Cardiac fibroblast (primary cell): ENCODE measurements at places on chromosomes 6 and 20.

- no peak for DNase-seq
Measured at GRCh38 chr6:24933868-24934401, 1.8 kb downstream of the RIPOR2 start.

- DNase-seq = no peak
Measured at GRCh38 chr6:106188104-106188794, 102.1 kb downstream of the PRDM1 start.

DNA sequence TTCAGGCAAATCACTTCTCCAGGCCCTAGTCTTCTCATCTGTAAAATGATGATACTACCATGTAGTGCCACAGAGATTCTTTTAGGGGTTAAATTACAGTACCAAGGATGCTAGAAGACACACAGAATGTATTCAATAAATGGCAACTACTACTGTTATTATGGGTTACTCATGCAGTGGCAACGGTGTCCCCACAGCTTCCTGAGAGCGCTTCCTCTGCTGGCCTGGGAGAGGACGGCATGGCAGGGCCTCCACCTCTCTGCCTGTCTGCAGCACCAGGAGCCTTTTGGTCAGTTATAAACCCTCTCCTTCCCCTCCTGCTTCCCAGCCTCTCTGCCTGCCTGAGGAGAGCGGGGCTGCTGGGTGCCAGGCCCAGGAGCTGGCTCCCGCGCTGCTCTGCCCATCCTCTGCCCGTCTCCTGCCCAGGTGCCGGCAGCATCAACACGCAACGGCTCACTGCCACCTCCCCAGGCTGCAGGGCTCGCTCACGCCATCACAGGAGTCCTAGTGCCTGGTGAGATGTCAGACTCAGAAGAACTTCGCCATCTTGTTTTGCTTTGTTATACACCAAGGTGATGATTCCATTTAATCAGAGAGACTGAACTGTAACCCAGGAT lies 170.6 kb downstream of the FOXC1 start:
- no peak for DNase-seq

DNA sequence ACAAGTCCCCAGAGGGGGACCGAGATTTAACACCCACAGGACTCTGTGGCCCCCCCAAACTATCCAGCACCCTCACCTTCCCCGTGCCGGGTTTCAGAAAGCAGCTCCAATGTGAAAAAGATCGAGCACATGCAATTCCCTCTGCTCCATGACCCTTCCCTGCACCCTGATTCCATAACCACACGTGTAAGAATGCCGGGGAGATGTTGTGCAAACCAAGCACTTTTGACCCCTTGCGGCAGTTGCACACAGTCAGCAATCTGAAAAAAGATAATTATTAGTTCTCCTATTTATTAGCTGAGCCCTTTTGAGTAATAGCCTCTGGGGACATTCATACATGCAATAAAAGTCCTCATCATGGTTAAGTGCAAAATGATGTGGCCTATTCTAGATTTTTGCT lies 13.0 kb downstream of the FOXQ1 start:
- DNase-seq = no peak

GRCh38 chr6:84652356-84653026 lies 111.9 kb downstream of the TBX18 start:
- peak; percentile 97 for DNase-seq

- DNase-seq = no peak
Measured at GRCh38 chr20:57082357-57082945, 184.0 kb downstream of the BMP7 start.

DNA sequence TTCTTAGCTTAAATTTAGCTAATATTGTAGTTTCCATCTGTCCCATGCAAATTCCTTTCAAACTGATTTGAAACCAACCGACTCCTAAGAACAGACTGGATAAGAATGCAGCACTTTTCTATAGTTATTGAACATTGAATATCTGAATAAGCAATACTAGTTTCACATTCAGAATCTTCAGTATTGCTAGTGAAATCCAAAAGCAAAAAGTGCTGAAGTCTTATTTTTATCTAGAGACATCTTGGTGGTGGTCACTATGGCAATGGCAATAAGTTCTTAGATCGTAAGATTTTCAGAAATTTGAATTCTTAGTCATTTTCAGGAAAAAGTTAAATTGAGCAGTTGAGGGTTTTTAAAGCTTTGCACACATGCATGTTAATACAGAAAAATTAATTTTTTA lies 2.7 kb downstream of the TFB1M start:
- DNase-seq = no peak

DNA sequence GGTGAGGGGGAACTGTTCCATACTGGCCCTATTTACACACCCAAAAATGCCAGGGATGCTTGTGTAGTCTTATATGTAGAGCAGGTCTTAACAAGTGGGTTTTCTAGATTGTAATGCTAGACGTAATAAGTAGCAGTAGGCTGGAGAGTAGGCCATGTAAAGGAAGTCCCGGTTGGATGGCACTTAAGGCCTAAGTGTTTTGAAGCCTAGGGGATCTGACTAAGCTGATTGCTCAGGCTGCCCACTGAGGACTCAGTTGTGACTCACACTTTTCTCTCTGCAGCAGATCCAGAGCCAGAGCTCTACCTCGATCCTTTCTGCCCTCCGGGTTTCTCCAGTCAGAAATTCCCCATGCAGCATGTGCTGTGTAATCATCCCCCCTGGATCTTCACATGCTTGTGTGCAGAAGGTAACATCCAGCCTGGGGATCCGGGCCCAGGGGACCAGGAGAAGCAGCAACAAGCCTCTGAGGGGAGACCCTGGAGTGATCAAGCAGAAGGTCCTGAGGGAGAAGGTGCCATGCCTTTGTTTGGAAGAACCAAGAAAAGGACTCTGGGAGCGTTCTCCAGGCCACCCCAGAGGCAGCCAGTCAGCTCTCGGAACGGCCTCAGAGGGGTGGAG lies 26.6 kb downstream of the ZNF133 start:
- DNase-seq = peak; percentile 77

DNA sequence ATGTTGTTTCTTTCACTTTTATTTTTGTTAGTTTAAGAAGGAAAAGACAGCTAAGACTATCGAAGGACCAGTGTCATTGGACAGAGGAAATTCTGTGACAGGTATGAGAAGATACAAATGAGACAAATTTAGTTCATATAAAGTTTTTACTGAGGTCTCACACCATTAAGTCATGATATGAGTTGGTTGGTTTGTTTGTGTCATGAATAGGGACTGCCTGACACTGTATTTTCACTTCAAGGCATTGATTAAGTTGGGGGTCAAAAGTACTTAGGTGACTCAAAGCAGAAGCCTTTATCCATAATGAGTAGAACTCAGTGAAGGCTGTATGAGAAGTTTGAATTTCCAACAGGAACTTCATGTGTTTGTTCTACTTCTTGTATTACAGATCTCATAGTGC lies 21.3 kb upstream of the HIVEP2 start:
- DNase-seq = no peak

DNA sequence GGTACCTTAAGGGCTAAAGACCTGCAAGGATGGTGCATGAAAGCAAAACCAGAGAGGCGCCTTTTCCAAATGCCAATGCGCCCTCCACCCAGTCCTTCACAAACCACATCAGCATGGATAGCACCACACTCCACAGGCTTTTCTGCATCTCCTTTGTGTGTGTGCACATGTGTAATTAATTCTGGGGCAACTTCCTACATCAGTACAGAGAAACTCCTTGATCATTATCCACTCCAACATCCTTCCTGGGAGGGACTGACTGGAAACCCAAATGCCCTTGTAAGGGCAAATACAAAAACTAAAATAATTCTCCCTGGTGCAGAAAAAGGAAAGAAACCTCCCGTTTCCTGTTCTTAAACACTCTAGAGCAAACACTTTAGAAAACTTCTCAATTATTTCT lies 10.8 kb downstream of the SLC52A3 start:
- no peak for DNase-seq

DNA sequence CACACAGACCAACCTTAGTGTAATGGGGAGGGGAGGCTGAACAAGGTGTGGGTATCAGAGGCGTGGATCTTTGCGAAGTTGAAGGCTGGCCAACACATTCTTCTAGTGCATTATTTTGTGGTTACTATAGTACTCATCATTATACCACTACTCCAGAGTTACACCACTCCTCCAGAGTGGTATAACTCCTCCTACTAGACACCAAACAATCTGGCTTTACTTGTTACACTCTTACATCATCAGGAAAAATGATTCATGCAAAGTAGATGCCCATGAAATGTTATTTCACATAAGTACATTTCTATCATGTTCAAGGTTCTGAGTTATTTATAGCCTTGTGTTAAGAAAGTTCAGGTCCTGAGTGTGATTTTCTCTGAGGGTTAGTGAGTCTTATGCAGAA lies 443.1 kb upstream of the OPRM1 start:
- DNase-seq = peak; percentile 6

DNA sequence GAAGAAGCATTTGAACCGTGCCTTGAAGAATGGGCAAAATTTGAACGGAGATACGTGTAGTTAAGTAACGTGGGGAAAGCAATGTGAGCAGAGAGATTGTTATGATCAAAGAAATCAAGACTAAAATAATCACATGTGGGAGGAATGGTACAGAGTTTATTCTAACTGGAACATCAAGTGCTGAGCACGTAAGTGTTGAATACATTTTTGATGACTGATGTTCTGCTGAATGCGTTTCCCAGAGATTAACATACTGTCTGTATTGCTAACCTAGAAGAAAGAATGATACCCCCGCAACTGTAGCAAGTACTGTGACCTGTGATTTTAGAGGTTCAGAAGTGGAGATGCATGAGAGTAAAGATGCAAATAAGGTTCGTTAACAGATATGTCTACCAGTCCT lies 146.9 kb upstream of the EPHA7 start:
- no peak for DNase-seq

DNA sequence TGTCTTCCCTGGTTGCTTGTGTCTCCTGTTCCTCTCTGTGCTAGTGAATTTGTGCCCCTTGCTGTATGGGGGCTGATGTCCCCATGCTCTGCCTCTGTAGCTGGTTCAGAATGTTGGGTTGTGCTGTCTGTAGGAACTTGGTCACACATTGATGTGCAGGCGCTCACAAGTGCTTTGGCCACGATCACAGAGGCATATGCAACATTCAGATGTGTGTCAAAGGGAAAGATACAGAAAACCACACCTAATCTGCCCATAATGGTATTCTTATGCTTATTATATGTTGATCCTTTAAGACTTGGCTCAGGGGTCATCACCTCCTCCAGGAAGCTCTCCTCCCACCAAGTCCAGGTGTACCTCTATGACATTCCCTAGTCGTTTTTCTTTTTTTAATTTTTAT lies 17.1 kb upstream of the DHX35 start:
- DNase-seq = no peak

DNA sequence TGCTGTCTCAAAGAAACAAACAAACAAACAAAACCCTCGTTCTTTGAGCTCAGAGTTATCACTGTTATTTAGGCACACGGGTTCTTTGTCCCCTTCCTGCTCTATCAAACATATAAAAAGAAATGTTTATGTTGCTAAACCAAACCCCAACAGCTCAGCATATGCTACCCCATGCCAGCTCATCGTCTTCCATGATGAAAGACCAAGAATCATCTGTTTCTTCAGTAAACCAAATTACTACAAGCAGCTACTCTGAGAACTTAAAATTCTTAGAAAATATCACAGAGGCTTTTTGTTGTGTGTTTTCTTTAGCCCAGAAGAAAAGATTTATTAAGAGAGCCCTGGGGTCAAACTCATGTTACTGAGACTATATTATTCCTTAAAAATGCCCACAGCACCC lies 4.7 kb downstream of the TRERF1 start:
- DNase-seq = no peak

- peak; percentile 98 for DNase-seq
Measured at GRCh38 chr6:37137201-37138090, 32.5 kb upstream of the PIM1 start.

GRCh38 chr6:72580281-72580940 lies 41.5 kb upstream of the KCNQ5 start:
- peak; percentile 93 for DNase-seq

GRCh38 chr6:156013155-156013554 lies 557.5 kb upstream of the NOX3 start:
- DNase-seq = no peak

DNA sequence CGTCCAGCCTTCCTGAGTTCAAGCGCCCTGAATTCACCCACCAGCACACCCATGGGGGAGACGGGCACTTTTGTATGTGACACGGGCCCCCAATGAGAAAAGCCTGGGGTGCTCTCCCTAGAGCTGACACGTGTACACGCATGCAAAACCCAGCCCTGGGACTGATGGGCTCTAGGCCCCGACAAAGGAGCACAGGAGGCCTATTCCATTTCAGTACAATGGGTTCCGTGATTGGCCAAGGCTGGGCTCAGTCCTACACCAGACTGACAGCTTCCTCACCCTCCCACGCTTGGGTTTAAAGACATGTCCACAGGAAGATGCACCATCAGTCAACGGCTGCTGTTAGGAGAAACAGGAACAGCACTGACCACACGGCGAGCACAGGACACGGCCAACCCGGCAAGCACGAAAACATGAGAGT lies 8.8 kb downstream of the ZBTB46 start:
- no peak for DNase-seq

DNA sequence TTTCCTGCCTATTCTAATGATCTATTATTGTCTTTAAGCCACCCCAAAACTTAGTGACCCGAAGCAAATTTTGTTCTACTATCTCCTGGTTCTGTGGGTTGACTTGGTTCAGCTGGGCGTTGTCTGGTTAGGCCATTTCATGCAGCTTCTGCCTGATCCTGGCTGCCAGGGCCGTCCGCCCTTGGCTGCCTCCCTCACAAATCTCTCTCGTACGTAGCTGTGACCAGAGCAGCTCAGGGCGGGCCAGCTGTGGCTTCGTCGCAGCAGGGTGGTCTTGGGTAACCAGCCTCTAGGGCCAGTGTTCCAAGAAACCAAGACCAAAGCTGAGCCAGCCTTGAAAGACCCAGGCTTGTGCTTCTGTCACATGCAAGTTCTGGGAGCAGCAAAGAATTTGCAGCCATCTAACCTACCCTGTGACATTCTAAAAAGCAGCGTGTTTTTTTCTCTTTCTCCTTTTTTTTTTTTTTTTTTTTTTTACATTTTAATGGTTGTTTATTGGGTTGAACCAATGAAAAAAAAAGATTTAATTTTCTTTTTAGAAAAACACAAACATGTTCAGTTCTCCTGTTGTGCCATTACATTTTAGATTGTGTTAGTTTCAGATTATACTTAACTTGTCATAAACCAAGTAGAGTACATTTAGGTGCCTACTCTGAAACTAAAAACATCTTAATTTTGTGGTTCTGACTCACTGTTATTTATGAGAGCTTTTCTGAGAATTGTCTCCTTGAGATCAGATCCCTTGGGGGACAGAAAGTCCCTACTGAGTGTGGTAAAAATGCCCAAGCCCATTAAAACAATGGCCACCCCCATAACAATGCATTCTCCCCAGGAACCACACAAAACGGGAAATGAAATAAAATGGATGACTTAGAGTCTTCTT lies 83.9 kb downstream of the ZDHHC14 start:
- DNase-seq = no peak

- DNase-seq = peak; percentile 55
Measured at GRCh38 chr6:1987640-1988039, 257.8 kb downstream of the GMDS start.

DNA sequence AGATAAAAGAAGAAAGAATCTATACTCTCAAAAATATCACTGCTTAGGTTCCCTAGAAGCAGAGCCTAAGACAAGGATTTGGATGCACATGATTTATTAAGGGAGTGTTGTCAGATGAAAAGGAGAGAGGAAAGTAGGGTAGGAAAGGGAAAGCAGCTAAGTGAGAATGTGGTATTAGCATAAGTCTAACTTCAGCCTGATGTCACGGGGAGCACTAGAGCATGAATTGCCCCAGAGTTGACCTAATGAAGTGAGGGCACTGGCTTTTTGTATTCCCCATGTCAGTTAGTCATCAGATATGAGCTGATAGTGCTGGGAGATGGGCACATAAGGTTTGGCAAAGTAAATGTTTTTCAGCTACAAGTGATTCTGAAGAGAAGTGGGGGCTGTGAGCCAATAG lies 129.0 kb upstream of the THEMIS start:
- no peak for DNase-seq

GRCh38 chr6:8794420-8794819 lies 359.1 kb upstream of the SLC35B3 start:
- DNase-seq = no peak

GRCh38 chr20:43901296-43901695 lies 13.4 kb upstream of the TOX2 start:
- peak; percentile 22 for DNase-seq
